ENCODE measurements at places on chromosomes 2 and 18.

GRCh38 chr2:172169611-172170010, 66.9 kb upstream of the DLX2 start:
- no peak for DNase-seq

GRCh38 chr2:195561116-195561921, 95.7 kb upstream of the SLC39A10 start:
- no peak for DNase-seq

GRCh38 chr2:68060652-68061051, 2.2 kb downstream of the C1D start:
- no peak for DNase-seq

DNA sequence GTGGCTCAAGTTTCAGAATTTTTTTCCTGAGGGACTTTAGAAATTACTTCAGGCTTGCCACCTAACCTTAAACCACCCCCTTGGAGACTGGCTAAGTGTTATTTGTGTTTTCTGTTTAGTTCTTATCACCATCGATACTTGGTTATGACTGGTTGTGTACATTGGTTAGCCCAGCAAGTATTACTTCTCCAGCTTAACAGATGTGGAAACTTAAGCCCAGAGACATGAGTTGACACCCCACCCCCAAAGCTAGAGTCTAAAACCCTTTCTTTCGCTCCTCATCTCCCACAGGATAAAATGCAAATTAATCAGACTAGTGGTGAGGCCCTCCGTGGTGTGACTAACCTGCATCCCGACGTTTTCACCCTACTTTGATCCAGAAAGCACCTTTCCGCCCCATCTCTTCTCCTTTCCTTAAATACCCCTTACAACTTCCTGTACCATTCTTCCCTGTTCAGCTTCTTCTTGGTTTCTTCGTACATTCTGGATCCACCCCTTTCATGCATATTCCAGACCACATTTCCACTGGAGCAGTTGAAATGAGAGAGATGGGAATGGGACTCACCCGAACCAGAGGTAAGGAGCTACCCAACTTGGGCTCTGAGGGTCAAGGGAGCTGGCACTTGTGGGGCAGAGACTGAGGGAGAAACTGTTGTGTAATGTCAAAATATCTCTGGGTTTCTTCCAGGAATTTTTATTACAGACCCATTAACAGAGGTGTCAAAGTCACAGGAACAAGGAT, 819 bp upstream of the MAP3K2 start:
- peak; percentile 72 for DNase-seq

GRCh38 chr2:212173756-212174510, 364.7 kb downstream of the ERBB4 start:
- no peak for DNase-seq

DNA sequence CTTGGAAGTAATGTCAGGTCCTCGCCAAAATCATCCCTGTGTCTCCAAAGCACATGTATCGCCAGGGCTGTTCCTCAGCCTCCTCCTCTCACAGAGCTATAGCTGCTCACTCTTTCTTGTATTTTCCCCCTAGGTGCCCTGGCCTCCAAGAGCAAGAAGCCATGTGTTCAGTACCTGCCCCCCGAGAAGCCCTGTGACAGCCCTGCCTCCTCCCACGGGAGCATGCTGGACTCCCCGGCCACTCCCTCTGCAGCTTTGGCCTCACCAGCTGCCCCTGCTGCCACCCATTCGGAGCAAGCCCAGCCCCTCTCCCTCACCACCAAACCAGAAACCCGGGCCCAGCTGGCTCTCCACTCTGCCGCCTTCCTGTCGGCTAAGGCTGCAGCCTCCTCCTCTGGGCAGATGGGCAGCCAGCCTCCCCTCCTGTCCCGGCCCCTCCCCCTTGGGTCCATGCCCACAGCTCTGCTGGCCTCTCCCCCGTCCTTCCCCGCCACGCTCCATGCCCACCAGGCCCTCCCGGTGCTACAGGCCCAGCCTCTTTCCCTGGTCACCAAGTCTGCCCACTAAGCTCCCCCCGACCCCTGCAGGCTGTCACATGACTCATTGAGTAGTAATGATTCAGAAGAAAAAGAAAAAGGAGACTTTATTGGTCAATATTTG, 18.8 kb downstream of the TGOLN2 start:
- DNase-seq: peak; percentile 88

DNA sequence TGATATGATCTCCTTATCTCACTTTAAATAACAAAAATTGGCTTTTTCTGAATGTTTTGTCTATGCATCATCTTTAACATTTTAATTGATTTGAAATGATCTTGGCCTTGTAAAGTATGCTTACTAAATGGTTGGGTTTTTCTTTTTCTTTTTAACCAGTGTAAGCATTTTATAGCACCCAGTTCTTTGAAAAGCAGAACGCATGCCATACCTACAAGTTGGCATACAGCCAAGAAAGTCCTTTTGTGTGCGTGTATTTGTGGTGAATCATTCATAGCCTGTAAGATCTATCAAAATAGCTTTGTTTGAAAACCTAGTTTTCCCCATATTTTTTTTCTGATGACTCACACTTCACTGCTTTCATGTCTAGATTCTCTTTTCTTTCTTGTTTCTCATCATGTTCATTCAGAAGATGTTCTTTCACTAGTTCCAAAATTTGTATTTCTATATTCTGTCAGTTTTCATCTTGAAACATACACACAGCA, 4.1 kb upstream of the VRK2 start:
- no peak for DNase-seq

DNA sequence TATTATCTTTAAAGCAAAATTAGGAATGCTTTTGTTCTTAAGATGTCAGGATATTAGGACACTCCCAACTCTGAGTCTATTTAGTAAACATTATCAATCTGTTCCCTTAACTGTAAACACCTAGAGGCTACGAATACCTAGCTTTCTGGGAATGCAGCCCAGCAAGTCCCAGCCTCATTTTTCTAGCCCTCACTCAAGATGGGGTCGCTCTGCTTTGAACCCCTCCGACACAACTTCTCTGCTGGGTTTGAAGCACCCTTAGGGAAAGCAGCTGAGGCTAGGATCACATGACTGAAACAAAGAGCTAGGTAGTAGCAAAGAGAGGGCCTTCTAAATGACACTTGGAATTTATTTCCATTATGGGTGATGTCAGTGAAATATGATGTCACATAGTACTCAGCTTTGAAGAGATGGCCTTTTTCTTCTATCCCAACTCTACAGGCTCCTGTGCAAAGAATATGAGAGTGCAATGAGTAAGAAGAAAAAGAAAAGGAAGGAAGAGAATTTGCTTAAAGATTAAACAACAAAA, 114.7 kb downstream of the CSRNP3 start:
- DNase-seq: no peak

GRCh38 chr18:42471885-42472284, 516.9 kb downstream of the PIK3C3 start:
- no peak for DNase-seq

DNA sequence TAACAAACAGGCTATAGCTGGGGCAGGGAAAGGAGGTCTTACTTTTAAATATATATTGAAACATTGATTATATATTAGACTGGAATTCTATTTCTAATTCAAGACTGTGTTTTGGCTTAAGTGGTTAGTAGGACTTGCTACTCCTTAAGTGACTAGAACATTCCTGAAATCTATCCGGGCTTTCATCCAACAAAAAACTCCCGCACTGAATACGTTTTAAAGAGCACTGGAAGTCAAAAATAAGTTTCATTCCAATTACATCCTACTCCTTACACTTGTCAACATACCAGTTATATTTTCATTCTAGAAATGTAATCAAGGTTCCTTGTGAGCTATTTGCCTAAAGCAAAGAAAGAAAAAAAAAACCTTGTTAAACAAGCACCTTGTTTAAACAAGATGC, 204.6 kb downstream of the SP3 start:
- DNase-seq: no peak

Data from lower leg skin (tissue), 4 donors.